ENCODE measurements at places on chromosomes 2 and 18.

- DNase-seq = no peak
Observed at GRCh38 chr2:133422931-133423351, 145.3 kb downstream of the NCKAP5 start.

DNA sequence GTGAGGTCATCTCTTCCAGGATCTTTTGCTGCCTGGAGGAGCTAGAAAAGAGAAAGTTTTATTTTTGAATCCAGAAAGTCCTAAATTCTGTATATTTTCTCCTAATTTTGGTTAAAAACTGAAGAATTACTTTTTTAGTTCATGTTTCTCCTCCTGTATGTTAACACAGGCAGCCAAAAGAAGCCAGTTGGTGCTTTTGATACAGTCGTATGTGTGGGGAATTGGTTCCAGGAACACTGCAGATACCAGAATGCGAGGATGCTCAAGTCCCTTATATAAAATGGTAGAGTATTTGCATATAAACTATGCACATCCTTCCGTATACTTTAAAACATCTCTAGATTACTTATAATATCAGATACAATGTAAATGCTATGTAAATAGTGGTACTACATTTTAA is 22.6 kb upstream of the ADAM23 start:
- DNase-seq = no peak

- DNase-seq = no peak
Observed at GRCh38 chr2:39141334-39142271, 20.8 kb upstream of the SOS1 start.

- DNase-seq = no peak
Observed at GRCh38 chr2:237025090-237025865, 60.4 kb upstream of the COPS8 start.

GRCh38 chr2:37776487-37776886 is 105.0 kb upstream of the CDC42EP3 start:
- DNase-seq = no peak

- DNase-seq = no peak
Observed at GRCh38 chr2:70896765-70897202, 38.9 kb upstream of the ATP6V1B1 start.

DNA sequence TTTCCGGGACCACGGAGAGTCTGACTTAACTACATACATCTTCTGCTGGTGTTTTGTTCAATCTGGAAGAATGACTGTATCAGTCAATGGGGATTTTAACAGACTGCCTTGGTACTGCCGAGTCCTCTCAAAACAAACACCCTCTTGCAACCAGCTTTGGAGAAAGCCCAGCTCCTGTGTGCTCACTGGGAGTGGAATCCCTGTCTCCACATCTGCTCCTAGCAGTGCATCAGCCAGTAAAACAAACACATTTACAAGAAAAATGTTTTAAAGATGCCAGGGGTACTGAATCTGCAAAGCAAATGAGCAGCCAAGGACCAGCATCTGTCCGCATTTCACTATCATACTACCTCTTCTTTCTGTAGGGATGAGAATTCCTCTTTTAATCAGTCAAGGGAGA is 23.1 kb downstream of the ICOS start:
- no peak for DNase-seq

DNA sequence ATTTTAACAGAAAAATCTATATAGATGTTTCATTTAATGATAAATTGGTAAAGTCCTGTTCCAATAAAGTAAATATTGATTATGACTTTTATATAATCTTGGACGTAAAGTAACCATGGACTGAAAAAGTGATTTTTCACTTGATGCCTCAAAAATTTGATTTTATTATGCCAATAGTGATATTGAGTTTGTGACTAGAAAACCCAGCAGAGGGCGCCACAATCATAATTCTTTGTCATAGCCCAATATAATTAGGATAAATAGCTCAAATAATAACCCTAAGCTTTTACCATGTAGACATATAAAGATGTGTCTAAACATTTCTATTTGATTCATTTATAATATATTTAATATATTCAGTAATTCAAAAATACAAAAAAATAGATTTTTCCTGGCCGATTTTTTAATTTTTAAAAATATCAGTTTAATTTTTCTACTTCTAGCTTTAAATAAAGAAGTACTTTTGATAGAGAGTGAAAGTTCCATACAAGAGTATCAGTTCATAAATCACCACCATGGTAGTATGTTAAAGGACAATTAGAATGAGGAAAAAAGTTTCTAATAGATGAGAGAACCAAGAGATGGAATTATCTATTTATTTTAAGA is 30.7 kb downstream of the CAMKMT start:
- peak; percentile 21 for DNase-seq

DNA sequence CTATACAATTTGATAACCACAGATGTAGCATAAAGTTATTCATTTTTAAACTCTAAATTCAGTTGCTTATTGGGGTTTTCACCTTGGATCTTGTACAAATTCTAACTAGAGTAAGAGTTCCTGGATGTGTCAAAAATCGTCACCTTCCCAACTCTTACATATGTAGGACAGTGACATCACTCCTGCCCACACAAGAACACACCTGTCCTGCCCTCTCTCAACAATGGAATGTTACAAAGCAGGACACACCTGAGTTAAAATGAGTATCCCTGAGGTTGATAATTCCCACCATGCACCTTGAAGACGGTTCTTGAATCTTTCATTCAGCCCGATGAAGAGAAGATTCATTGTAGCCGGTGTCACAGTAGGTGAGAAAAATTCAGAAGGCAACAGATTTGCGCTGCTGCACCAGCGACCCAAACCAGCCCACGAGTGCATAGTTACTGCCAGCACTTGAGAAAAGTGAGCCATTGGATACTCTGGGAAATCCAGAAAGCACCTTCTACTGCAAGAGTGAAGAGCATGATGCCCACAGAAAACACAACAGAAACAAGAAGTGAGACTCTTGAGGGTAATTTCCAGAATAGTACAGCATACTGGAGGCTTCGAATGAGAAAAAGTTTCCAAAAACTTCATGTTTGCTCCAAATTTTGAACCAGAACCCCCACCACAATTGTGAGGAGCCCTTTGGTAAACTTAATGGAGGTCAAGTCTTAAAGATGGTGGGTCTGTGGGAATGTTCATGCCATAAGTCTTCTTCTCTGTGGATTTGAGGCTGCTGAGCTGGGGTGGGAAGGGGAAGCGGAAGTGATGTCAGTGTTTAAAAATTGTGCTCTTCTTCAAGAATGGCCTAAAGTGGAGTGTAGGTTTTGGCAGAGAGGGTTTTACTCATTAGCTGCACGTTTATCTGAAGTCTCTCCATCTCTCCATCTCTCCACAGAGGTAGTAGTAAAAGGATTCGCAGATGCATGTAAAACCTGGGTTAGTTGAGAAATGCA is 34.7 kb upstream of the ADAM23 start:
- no peak for DNase-seq

DNA sequence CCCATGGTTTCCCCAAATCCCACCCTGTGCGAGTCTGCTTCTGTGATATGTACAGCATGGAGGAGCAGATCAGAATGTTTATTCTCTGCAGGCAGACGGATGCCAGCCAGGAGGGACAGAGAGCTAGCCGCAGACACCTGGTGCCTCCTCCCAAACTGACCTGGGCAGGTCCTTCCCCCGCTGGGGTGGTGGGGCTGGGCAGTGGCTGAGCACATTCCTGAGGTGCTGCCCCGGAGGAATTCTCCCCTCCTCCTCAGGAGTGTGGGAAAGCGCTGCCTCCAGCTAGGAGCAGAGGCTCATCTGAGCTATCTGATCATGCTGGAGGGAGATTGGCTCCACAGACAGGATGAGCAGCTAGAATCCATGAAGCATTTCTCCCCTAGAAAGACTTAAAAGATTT is 21.7 kb downstream of the C2orf92 start:
- no peak for DNase-seq

- peak; percentile 4 for DNase-seq
Observed at GRCh38 chr2:96359310-96359709, 23.7 kb downstream of the NCAPH start.

DNA sequence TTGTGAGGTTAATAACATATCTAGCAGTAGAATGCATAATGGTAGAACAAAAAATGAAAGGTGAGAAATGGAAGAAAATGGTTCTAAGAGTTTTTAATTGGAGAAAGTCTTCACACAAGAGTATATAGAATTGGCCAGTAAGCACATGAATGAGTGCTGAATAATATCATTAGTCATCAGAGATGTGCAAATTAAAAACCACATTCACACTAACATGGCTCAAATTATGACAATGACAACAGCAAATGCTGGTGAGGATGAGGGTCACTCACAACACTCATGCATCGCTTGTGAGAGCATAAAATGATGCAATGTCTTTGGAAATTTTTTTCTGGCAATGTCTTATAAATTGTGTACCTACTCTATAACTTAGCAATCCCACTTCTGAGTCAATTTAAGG is 1355.4 kb upstream of the ACVR2A start:
- DNase-seq = no peak

DNA sequence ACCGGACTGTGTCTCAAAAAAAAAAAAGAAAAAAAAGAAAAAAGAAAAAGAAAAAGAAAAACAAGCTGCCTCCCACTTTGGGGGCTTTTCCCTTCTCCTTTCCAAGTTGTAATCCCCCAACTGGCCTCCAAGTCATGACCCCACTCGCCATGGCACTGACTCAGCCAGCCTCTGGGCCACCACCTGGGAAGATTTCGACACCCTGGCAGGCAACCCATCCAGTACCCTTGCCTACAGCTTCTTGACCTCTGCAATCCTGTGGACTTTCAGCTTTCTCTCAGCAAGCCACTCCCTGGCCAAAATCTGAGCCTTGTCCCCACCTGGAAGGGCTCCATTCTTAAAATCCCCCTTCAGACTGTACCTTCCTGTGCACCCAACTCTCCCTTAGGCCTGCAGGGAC is 22.3 kb upstream of the FOSL2 start:
- no peak for DNase-seq

- no peak for DNase-seq
Observed at GRCh38 chr2:23545396-23545795, 160.4 kb downstream of the KLHL29 start.

GRCh38 chr2:3319745-3320566 is 57.7 kb downstream of the EIPR1 start:
- no peak for DNase-seq

- no peak for DNase-seq
Observed at GRCh38 chr2:233075966-233076339, 15.8 kb downstream of the INPP5D start.

GRCh38 chr18:41456831-41457230 is 498.2 kb upstream of the PIK3C3 start:
- no peak for DNase-seq

DNA sequence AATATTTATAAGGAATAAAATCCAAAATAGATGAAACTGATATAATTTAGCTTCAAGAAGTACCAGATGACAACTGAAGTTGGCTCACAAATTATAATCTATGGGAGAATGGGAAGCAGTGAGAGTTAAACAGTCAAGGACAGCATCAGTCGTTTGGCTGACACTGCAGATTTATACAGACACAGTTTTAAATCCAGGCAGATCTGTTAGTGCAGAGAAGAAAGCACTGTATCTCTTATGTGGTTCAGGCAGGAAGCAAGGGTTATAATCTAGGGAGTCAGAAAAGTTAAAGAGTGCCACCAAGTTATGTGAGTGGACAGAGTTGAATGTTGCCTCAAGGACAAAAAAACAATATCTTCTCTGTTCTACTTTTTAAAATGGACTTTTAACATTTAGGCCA is 880.2 kb downstream of the TSN start:
- DNase-seq = no peak

DNA sequence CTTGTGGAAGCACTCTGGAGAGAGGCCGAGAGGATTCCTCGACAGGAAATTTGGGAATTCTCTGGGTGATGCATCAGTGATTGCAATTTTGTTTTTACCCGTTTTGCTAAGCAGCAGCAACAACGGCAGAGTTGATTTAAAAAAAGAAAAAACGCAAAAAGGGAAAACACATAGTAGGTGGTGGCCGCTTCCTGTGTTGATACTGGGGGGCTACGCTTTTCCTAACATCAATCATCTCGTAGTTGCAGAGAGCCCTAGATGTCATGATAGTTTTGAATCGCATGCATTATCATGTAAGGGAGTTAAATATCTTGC is 271 bp upstream of the RBM43 start:
- DNase-seq = no peak

DNA sequence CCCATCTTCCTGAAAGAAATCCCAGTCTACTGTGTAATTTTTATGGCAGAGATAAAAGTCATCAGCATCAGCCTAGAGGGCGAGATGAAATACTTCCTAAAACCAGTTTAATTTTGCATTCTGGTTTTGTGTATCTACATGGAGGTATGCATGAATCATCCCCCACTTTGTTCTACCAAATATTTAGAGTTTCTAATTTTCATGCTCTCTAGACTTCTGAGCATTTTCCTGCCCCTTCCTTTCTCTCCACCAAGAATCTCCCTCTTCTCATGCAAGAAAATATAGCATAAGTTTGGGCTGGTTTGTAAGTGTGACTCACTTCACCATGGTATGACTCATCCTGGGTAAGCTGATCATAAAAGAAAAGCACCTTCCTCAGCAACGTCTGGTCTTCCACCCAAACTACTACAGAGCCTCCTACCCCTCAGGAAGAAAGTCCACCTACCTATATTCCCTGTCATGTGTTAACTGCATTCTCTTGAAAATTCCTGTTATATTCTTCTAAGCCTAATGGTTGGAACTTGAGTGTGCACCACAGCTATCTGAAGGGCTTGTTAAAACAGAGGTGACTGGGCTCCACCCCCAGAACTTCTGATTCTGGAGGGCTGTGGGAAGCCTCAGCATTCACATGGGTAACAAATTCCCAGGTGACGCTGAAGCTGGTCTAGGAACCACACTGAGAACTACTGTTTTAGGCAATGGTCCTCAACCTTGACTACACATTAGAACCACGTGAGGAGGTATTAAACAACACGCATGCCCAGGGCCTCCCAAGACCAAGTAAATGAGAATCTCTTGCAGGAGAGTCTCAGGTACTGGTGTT is 37.4 kb upstream of the RAPGEF4 start:
- DNase-seq = no peak

DNA sequence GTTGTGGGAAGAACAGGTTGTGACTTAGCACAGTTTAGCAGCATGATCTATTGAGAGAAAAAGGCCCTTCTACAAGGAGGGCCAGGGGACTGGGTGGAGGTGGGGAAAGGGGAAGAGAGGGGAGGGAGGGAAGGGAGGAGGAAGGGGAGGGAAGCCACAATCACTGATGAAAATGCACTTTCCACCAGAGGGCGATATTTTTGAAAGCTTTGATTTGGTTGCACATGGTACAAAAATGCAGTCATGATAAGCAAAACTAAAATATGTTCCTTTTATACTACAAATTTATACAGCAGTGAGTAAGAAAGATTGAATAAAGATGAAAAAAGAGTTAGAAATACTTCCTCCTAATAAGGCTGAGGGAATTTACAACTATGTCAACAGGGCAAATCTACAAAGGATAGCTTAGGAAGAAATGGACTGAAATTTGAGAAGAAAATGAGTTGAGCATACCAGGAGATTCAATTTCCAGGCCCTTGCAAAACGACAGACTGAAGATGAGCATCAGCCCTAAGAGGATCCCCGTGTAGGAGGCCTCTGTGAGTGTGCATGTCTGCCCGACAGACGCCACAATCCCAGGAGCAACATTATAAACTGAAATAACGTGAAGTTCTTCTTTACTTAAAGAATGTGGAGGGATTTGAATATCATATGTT is 17.2 kb downstream of the SH3YL1 start:
- no peak for DNase-seq

- DNase-seq = no peak
Observed at GRCh38 chr2:238507836-238508235, 81.1 kb downstream of the ASB1 start.

All from activated naive CD8-positive, alpha-beta T cell treated with anti-CD3 and anti-CD28 coated beads, Interleukin-2, amount 50 U/mL, for 16 hours (primary cell).